ENCODE measurements at places on chromosomes 1 and 21. TPM values are rescaled to one million over a fixed set of nuclear protein-coding genes. Genes with fewer than 3 reads are reported as not detected.

DNA sequence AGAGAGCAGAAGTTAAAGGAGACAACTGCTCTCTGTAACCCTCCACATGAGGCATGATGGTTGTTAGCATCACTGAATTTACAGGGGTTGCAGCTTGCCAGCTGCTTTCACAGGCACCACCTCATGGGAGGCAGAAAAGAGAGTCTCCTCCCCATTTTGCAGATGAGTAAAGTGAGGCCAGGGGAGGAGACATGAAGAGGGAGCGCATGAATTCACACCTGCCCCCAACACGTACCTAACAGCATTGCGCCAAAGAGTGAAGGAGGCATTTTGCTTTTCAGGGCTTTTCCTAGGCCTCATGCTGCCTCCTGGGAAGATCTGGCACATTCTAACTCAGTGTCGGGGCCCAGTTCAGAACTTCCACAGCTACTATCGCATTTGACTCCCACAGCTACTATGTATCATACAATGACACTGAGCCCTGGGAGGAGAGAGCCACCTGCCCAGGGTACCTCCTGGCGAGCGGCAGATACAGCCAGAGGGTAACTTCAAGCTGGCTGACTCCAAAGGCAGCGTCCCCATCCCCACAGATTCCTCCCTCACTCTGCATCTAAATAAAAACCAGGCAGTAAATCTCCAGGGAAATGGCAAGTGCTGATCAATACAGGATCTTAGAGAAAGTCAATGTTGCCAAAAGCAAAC is 34.0 kb downstream of the GLIS1 start:
- DNase-seq, result no peak

KRTAP10-8 gene
- not detected for total RNA-seq

TAS1R1 gene
- total RNA-seq, result 0.51 TPM

- DNase-seq, result no peak
These were observed 217.7 kb downstream of the URB2 start for GRCh38 chr1:229843627-229844238.

DNA sequence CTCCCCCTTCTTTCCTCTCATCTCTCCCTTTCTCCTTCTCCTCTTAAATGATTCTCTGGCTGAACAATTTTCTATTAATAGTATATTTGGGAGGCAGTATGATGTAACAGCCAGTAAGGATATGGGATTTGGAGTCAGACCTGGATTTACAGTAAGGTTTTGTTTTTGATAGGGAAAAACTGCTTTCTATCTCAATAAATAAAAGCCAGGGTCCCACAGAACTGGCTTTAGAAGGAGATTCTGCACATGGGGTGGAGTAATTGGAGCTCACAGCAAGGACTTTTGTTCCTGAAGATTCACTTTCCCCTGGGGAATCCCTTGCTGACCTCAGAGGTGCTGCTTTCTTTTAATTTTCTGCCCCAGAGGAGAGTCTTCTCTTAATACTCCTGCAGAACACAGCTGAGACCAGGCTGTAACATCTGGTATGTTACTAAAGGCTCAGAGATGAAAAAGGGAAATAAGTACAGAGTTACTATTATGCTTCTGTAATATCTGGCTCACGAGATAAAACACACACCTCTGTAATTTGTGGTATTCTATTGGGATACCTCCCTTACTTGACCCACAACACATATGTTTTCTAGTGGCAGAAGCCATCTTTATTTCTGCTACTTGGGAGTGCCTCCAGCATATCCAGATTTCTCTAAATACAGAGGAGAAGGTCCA is 13.4 kb downstream of the EPB41 start:
- DNase-seq, result peak; percentile 27

SLC39A1 gene
- total RNA-seq, result 73.4 TPM

C1orf210 gene
- total RNA-seq, result 10.4 TPM

DNA sequence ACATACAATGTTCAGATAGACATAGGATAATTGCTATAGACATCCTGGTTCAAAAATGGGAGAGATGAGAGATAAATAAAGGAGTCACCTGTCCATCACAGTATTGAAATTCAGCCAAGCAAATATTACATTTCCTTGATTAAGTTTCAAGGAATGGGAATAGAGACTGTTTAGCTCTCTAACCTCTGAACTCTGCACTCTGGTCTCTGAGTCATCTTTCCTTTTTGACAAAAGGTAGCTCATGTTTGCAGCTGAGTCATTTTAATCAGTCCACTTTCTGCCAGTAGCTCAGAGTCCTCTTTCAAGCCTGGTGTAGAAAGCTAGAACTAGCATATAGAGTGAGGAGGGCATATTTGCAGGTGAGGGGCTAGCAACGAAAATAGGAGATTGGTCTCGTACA is 51.4 kb upstream of the GJA8 start:
- DNase-seq, result no peak

CDKN2C gene
- total RNA-seq, result 7.7 TPM

- DNase-seq, result peak; percentile 80
These were observed 72.0 kb upstream of the KCNA3 start for GRCh38 chr1:110746644-110747259.

LRRC8C gene
- 11.7 TPM for total RNA-seq

- no peak for DNase-seq
These were observed 82.8 kb downstream of the DMRTB1 start for GRCh38 chr1:53541761-53542550.

DNA sequence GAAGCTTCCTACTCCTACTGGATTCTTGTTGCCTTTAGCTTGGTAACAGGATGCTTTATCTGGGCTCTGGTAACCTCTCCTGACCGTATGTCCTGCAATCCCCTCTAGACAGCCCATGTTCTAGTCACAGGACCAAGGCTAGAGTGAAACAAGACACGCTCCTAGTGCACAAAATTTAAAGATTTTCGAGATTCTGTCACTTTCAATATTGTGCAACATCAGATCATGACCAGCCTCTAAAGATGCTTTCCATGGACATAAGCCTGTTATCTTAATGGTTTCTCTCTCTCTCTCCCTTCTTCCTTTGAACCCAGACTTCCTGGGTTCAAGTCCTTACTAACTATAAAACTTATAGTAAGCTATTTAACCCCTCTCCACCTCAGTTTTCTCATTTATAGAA is 1.6 kb upstream of the LY9 start:
- DNase-seq, result no peak

GRCh38 chr1:198528364-198528763 is 12.1 kb downstream of the ATP6V1G3 start:
- peak; percentile 60 for DNase-seq

CD164L2 gene
- 19.8 TPM for total RNA-seq

DNA sequence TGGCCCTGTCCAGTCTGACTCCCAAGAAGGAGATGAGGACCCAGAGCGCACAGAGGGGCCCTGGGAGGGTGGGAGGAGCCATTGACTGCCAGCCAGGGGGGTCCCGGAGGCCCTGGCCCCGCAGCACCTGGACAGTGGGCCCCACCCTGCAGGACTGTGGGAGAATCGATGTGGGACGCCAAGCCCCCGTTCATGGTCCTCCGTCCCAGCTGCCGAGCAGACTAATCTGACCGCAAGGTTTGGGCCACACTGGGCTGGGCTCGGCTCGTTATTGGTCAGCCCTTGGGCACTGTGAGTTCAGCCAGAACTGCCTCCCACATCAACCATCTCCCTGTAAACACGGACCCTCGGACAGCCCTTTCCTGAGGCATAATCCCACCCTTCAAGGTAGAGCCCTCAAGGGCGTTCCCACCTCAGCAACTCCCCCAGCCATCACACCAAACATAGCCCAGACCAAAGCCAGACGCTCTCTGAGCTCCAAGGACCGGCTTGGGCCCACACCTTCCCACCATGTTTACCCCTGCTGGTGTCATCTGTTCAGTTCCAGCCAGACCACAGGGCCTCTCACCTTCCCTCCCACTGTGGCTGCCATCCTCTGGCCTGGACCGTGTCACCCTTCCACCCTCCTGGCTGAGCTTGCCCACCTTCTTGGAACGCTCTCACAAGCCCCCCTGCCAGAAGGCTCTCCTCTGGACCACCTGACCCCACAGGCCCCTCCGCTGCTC is 16.2 kb upstream of the POFUT2 start:
- no peak for DNase-seq

DNA sequence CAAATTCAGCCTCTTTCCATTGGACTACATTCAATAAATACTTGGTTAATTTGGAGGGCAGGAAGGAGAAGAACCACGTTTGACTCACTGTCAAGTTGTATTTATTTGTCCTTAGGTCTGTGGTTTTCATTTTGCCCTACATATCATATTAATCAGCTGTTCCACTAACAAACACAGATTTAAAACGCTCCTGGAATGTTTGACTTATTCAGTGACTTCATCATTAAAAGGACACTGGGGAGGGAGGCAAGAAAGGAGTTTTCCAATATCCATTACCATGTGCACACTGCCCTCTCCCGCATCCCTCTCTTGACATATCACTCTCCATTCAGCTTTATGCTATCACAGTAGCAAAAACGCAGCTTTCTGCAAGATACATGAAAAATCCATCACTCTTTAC is 98.2 kb upstream of the C1orf87 start:
- DNase-seq, result no peak

- DNase-seq, result no peak
These were observed 97.1 kb downstream of the ARHGEF10L start for GRCh38 chr1:17636612-17637011.

EIF4G3 gene
- total RNA-seq, result 59.8 TPM

- DNase-seq, result no peak
These were observed 550.9 kb upstream of the TMPRSS15 start for GRCh38 chr21:18954441-18954844.

DNA sequence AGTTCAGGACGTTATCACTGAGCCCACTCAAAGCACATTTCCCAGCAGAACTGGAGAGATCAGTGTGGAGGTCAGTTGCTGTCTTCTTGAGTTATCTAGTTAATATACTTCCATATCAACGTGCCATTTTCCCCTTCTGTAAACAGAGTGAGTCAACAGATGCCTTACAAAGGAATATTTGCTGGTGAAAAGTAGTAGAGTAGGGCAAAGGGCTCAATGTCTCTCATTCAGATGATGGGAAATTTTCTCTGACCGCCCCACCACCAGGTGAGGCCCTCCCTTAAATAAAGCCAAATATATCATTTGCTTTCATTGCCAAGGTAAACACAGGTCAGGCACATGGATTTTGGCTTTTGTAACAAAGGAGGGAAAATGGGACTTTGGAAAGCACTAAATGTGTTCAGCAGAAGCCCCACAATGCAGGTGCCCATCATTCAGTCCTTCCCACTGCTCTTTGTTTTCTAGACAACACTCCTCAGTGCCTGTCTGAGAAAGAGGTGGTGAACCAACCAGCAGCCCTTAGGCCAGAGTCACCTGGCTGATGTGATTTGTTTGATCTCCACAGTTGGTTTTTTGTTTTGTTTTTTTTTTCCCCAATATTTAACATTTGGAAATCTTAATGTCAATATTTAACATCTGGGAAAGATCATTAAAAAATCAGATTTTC is 40.5 kb upstream of the SAMD13 start:
- no peak for DNase-seq

DYNLT5 gene
- 11.1 TPM for total RNA-seq

TP53BP2 gene
- total RNA-seq, result 94.2 TPM

- no peak for DNase-seq
These were observed 57.7 kb upstream of the LRRC7 start for GRCh38 chr1:69510026-69510425.

GRCh38 chr21:43775795-43776430 is at the start of gene CSTB:
TSS of gene CSTB (minus strand) at chr21:43776308. CDS start at chr21:43776269, 39 bp downstream.
- peak; percentile 83 for DNase-seq

- peak; percentile 43 for DNase-seq
These were observed 30.8 kb downstream of the GORAB start for GRCh38 chr1:170562646-170563338.

DNA sequence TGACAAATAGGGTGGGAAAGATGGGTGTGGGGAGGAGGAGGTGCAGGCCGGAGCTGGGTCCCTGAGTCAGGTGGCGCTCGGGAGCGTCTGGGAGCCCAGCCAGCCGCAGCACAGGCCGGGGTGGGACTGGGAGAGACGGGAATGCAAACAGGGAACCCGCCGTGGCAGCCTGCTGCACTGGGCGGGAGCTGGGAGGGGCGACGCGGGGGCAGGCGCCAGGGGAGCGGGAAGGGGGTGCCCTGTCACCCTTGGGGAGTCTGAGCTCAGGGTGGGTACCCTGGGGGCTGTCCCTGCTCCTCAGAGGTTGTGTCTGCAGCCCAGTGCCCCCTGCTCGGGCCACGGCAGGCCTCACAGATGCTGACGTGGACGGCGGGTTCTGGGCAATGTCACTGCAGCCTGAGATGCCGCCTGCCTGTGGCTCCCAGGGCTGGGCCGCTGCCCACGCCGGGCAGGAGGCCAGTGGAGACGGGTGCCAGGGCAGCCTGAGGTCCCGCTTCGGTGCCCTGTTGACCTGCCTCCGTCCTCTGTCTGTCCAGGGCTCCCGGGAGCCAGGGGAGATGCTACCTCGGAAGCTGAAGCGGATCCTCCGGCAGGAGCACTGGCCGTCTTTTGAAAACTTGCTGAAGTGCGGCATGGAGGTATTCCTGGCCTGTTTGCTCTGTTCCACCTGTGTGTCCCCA is 16.6 kb upstream of the LRRC3 start:
- DNase-seq, result no peak

DNA sequence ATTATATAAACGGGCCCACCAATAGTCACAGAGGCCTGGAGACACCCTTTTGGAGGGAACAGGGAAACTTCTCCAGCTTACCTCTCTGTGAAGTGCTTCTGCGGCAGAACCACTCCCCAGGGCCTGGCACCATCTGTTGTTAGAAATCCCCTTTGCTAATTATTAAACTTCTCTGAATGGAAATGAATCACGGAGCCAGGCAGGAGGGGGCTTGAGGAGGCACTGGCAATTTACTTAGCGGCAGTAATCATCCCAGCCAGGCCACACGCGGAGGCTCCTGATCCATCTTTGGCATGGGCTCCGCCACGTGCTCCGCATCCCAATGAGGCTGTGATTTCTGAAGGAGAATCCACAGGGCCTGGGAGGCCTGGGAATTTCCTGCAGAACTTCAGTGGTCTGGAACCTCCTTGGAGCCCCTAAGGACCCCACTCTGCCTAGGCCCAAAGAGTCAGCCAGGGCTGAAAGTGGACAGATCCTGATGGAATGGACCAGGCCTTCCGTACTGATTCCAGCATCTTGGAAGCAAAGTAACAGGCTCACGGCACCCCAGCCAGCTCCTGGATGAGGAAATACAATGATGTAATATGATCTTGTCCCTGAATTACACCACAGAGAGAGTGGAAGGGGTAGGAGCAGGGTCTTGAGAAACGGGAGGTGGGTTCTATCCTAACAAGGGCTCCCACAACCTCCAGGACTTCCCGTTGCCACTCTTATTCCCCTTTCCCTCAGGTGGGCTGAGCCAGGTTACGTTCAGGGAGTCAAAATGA is 62.3 kb downstream of the GRIK3 start:
- DNase-seq, result no peak

GRCh38 chr21:46095814-46096595 is 1.9 kb upstream of the COL6A2 start:
- DNase-seq, result peak; percentile 11

GRCh38 chr1:93614541-93614940 is 67.1 kb downstream of the BCAR3 start:
- DNase-seq, result no peak

- DNase-seq, result no peak
These were observed 359.3 kb downstream of the PDE4B start for GRCh38 chr1:66152034-66152433.
